ENCODE measurements at places on chromosomes 2 and 18. TPM values are rescaled to one million over a fixed set of nuclear protein-coding genes. Genes with fewer than 3 reads are reported as not detected.

The PGAP1 gene
- 40.4 TPM for total RNA-seq

The IKZF2 gene
- 68.6 TPM for total RNA-seq

GRCh38 chr2:199739413-199740110, 111.4 kb downstream of the FTCDNL1 start:
- no peaks in the 10 kb centered on the region for H3K36me3 ChIP-seq
- H3K4me1 ChIP-seq: peaks cover 30% of the 10 kb centered on the region

- H3K27ac ChIP-seq: peak overlapping the region; percentile 24
- no peaks in the 10 kb centered on the region for H3K27me3 ChIP-seq
- H3K4me3 ChIP-seq: no peak overlapping the region
- H3K4me1 ChIP-seq: peaks cover 21% of the 10 kb centered on the region
Observed at GRCh38 chr2:54482715-54483114, 26.6 kb downstream of the SPTBN1 start.

GRCh38 chr2:170202437-170202836, 24.5 kb downstream of the MYO3B start:
- no peak overlapping the region for H3K4me3 ChIP-seq
- H3K36me3 ChIP-seq: no peaks in the 10 kb centered on the region
- no peaks in the 10 kb centered on the region for H3K27me3 ChIP-seq
- no peak for DNase-seq
